ENCODE measurements at places on chromosomes 11 and 22.

GRCh38 chr11:86292912-86293616 is 9.0 kb upstream of the HIKESHI start:
- no peak for DNase-seq

DNA sequence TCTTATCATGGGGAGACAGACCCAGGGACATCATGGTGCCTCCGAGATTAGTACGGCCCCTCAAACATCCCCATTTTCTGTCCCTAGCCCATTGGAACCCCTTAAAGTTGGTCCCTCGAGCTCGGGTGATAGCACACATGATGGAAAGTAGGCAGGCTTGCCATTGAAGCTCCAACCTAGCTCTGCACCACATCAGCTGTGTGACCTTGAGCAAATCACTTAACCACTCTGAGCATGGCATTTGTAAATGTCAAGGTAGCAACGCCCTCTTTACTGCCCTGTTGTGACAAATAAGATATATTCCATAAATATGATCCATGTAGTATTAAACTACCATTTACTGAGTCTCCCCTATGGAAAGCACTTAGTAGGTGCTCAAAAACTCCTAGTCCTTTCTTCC is 61.1 kb downstream of the MIAT start:
- no peak for DNase-seq

- no peak for DNase-seq
These were observed 569 bp upstream of the YPEL1 start for GRCh38 chr22:21736084-21736642.

DNA sequence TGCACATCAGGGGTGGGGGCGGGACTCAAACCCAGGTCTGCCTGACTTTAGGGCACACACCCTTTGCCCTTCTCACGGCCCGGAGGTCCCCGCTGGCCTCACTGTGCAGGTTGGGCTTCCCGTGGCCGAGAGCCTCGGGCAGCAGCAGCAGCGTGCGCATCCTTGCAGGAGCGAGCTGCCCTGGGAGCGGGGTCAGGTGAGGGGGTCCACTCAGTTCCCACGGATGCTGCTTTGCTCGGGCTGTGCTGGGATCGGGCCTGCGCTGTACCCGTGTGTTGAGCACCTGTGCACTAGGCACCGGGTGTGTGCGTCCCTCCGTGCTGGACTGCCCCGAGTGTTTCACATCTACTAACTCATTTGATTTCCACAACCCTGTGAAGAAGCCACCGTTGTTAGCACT is 25.1 kb downstream of the PRR5 start:
- DNase-seq = no peak

- no peak for DNase-seq
These were observed 193.0 kb downstream of the MSANTD4 start for GRCh38 chr11:105829084-105829483.

DNA sequence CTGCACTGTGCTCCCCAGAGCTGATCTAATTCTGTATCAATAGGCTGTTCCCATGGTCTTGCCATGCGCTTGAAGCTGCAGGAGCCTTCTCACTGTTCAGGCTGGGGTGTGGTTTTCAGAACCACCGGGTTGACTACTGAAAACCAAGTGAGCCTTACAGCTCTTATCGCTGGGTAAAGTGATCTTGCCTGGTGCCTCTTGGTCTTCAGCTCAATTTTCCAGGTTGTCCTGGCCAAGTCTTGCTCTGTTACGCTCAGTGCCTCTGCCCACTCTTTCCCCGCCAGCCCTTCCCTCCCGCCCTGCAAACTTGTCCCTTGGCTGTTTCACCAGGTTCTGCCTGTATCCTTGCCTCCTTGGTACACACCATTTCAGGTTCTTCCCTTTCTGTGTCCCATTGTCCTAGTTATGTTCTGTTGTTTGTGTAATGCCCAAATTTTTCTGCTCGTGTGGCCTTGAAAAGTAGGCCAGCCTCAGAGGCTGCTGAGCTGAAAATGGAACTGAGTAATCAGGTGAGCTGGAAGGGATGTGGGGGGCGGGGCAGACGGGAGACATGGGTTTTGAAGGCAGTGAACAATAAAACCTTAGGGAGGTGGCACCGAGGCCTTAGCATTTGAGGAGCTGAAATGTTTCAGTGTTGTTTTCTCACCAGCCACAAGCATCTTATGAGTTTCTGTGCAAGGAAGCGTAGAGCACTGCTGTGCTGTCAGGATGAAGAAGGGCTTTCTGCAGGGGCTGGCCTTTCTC is 11.2 kb downstream of the PEX26 start:
- no peak for DNase-seq

- DNase-seq = no peak
These were observed 28.2 kb downstream of the SLC22A12 start for GRCh38 chr11:64619196-64619595.

- peak; percentile 83 for DNase-seq
These were observed at the start of gene MUS81 for GRCh38 chr11:65860278-65861164. TSS of gene MUS81 (plus strand) at chr11:65860433. CDS start at chr11:65860754, 321 bp downstream.

- no peak for DNase-seq
These were observed 1336.3 kb downstream of the FAM181B start for GRCh38 chr11:81397316-81397715.

- no peak for DNase-seq
These were observed 76.1 kb downstream of the PRR5L start for GRCh38 chr11:36372101-36372771.

DNA sequence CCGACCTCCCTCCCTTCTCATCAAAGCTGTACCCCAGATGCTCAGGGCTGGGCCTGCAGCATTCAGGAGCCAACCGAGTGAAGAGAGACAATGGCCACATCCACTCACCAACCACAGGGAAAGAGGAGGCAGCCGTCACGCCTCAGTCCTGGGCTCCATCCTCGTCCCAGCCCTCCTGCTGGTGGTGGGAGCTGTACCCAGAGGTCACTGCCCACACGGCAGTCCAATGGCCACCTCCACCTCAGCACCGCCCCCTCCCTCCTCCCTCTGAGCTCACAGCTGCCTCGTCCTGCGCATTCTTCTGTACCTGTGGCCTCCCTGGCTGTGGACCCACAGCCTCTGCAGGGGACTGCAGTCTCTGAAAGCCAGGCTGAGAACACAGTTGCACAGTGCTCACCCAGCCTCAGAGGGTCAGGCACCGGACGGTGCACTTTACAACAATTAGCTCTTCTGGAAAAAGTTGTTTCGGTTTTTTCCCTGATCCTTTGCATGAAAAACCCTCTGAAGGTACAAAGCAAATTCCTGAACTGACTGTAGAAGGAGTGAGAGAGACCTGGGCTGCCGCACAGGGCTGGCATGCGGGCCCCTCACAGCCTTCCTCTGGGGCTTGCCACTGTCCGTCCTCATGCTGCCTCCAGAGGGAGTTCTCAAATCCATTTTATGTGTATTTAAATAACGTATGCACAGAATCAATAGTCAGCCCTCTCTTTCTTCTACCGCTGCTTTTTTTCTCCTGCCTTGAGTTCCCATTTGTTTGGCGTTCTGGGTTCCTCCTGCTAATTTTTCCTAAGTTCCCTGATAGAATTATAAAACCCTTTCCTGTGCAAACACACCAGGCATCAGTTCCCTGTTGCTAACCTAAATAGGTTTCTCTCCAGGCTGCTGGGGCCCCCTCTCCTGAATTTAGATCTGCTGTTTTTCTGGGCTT is 52.7 kb downstream of the PHF21B start:
- no peak for DNase-seq

DNA sequence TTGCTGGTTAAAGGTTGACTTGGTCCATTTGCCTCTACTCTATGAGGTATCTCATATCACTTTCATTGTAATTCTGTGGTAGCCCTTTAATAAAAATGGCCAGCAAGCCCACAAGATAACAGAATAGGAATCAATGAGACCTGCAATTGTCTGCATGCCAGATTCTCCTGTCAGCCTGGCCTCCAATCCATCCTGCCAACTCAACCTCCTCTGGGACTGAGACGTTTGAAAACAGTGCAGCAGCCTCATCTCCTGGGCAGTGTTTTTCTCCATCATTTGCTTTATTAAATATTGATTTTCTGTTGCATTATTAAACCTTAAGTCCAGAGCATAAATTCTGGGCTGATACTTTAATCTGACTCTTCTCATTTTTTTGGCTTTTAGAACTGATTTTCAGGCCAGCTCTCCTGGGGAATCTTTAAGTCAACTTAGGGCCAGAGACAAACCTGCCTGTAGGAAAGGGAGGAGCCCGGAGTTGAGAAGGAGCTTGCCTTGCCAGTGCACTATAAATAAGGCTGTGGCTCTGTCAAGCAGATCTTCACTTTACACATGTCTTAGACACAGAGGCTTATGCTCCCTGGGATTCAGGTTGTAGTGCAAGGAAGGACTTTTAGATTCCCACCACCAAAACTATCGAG is 798.0 kb downstream of the NTM start:
- no peak for DNase-seq

DNA sequence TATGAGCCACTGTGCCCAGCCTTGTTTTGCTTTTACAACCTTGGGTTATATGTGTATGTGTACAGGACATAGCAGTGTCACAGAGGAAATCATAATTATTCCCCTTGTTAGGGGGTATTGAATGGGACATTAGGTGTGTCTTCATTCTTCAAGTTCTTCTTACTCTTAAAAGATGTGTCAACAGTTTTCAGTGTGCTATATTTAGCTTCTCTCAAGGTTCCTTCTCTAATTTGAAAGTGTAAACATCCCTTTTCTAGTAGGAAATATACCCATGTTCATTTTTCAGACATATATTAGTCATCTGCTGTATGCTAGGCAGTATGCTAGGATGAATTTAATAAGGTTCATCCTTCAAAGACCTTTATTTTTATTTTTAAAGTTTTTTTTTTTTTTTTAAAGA is 17.1 kb downstream of the PCF11 start:
- DNase-seq = no peak

- DNase-seq = no peak
These were observed 6.4 kb downstream of the MUC5AC start for GRCh38 chr11:1163911-1164735.

GRCh38 chr22:25120093-25120561 is 79.5 kb upstream of the CRYBB3 start:
- DNase-seq = no peak

DNA sequence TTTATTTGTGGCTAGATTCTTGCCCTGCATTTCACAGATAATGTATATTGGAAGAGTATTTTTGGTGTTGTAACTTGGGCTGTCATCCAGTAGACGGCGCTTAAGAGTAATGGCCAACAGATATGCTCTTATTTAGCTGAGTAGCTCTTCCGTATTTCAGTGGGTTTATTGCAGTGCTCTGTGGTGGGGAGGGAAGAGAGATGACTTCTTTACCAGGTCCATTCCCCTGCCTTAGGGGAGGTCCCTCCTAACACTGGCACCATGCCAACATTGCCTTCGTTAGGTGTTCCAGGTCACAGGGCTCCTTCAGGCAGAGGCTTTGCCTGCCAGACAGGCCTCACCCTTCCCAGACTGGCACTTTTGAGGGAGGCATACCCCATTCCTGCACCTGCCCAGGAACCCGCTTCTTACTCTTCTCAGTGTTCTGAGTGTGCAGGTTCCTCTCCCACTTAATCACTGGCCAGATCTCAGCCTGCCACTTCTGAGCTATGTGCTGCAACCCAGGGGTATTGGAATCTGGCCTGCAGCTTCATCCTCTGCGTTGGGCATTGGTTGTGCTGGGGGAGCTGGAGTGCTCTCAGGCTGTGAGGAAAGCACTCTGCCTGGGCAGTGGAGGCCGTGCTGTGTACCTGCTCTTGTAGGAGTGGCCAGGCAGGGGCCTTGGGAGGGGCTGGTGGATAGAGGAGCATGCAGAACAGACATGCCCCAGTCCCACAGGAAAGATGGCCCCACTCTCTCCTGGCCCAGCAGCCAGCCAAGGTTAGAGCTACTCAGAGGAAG is 29.4 kb upstream of the SLN start:
- no peak for DNase-seq

- DNase-seq = no peak
These were observed 11.9 kb upstream of the NRIP3 start for GRCh38 chr11:9015677-9016076.

DNA sequence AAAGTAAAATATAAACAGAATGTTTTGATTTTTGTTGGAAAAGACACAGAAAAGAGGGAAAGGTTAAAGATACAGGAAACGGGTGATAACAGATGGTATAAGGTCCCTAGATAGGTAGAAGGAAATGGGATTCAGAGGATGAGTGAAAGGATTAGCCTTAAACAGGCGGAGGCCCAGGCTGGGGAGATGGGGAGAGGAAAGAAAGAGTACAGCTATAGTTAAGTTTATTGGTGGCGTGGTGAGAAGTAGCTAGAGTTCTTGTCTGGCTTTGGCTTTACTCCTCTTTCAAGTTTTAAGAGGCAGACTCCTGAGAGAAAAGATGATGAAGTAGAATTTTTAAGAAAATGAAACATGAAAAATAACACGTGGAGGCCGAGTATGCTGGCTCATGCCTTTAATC is 13.7 kb downstream of the ZBTB44 start:
- DNase-seq = no peak

DNA sequence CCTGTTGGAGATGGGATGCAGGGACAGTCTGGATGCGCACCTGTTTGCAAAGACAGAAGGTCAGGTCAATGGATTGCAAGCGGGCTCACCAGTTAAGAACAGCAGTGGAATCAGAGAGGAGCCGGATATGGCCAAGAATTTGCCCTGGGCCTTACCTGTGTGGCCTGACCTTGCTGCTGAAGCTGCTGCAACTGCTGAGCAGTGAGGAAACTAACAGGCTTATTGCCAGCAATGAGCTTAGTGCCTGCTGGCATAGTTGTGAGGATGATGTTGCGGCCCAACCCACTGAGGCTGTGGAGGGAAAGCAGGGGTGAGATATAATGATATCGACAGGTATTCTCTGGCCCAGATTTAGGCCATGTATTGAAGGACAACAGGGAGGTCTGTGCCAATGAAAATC is 30.6 kb downstream of the NFRKB start:
- no peak for DNase-seq

GRCh38 chr11:61168042-61168688 is 6.9 kb upstream of the VPS37C start:
- DNase-seq = no peak

DNA sequence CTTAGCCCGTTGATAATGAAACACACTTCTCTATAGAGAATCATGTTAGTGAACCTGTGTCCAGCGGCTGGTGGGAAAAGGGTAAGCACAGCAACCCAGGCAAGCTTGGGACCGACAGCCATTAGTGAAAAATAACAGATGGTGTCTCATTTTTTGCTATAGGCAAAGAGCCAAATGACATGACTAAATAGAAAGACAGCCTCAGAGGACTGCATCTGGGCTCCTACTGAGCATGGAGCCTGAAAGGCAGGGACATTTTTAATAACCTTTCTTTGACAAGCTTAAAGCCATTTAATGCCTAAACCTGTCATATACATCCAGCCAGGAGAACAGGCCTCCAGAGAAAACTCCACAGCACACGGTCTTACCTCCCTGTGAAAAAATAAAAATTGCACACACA is 67.0 kb downstream of the FANCF start:
- DNase-seq = no peak

Data from hypothalamus (tissue), 51 donors.